Lower lobe of right lung (tissue), 2 donors: ENCODE measurements at places on chromosomes 12 and 14.
A peak's percentile ranks its signal among the peaks of the same experiment; 100 is the strongest.

GRCh38 chr14:74863274-74863673 lies 12.7 kb downstream of the PROX2 start:
- DNase-seq, result peak; percentile 81

GRCh38 chr12:41956353-41956752 lies 188.3 kb downstream of the GXYLT1 start:
- no peak for DNase-seq

DNA sequence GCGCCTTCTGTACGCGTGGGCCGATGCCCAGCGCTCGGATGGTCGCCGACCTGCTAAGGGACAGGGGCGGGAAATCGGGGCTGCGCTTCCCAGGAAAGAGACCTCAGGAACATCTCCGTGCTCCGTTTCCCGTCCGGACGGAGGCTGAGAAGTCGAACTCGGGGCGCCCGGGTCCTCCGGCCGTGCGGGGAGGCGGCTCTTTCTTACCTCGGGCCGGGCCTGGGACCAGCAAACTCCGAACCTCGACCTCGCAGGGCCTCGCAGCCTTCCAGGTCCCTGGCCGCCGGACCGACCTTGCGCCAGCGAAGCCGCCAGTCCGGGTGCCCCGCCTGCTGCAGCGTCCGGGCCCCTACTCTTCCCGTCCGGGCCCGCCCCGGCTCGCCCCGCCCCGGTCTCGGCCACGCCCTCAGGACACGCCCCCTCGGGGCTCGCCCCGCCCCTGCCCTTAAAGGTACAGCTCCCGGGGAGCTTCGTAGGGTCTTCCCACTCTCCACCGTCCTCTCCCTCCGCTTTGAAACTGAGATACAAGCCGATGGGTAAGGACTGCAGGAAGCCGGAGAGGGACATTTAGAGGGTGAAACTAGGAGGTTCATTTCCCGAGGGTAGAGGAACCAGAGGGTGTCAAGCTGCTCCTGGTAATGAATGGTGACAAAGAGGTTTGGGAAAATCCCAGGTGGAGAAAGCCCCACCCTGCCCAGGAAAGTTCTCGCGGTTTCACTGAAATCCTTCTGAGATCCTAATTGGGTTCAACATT lies at the start of gene SLC8B1:
Gene SLC8B1, minus strand, starts transcription at position 324 of the 754 bp plus-strand sequence. CDS start 2,231 bp downstream, outside the sequence.
- DNase-seq, result peak; percentile 93

DNA sequence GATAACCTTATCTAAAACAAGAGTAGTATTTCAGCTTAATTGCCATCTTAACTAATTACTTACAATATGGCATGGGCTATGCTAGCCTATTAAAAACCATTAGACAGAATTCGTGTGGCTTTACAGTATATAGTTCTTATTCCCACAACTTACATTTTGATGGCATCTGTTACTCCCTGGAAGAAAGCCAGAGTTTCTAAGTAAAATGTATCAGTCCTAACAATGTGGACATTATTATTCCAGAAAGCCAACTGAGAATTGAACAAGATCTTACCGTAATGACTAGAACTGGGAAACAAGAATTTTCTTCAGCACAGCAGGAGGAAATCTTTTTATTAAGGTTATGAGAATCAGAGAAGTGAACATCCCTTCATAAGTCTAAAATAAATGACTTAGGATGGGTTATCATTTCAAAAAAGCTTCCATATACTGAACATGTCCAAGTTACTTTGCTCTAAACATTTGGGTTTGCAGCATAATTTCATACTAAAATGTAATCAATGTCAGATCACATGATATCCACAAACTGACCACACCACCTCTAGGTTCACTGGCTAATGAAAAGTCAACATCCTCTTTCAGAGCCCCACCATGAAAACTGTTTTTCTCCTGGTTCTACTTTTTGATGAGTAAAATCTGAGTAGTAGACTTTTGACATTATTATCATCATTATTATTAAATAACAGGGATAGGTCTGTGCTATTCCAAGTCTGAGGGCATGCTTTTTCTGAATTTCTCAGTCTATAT lies 179.7 kb downstream of the SSPN start:
- DNase-seq, result no peak

DNA sequence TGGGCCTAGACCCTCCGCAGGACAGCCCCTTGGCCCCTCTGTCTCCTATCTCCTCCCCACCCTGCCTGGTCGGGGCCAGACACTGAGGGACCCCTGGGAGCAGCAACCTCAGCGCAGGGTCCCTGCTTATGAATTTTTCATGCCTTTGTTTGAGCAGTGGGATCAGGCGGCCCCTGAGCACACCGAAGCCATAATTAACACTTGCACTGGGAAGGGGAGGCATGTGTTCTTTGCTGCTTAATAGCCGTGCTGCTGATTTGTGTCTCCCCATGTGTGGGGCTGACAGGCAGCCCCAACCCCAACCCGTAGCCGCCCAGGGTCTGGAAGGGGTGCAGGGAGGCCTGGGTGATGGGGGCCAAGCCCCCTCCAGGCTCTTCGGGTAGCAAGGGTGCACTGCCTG lies 52.7 kb downstream of the FBRSL1 start:
- no peak for DNase-seq

DNA sequence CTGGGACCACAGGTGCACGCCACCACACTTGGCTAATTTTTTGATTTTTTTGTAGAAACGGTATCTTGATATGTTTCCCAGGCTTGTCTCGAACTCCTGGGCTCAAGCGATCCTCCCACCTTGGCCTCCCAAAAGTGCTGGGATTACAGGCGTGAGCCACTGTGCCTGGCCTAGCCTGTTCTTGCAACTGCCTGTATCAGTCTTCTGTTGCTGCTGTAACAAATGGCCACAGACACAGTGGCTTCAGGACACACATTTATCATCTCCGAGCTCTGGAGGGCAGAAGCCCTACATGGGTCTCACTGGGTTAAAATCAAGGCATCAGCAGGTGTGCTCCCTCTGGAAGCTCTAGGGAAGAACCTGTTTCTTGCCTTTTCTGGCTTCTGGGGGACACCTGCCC lies 79.9 kb upstream of the NCOR2 start:
- no peak for DNase-seq

DNA sequence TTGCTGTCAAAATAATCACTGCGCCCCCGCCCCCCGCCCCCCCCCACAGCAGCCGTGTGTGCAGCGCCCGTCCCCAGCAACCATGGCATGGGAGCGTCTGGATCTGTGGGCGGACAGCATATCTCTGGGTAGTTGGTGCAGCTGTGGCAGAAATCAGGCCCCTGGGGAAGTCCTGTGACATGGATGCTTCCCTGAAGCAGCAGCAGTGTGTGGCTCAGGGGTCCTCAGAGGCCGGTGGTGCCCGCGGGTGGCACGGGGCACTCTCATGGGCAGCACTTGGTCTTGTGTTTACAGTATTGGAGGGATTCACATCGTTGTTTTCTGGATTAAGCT lies 19.2 kb downstream of the XRCC3 start:
- peak; percentile 26 for DNase-seq

DNA sequence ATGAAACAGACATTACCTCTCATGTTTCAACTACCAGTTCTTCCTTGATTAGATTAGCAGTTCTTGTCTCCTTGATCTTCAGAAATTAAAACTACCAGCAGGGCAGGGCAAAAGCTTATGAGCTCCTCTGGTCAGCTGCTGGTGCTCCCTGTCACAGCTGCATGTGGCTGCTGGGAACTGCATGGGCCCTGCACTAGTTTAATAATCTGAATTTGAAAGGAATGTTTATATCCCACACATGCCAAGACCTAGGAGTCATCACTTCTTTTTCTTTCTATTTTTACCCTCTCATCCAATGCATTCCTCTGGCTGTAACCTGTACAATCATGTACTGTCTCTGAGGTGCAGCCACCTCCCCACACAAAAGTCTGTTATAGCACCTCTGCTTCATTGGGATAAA lies 73.9 kb downstream of the ARMH4 start:
- no peak for DNase-seq

DNA sequence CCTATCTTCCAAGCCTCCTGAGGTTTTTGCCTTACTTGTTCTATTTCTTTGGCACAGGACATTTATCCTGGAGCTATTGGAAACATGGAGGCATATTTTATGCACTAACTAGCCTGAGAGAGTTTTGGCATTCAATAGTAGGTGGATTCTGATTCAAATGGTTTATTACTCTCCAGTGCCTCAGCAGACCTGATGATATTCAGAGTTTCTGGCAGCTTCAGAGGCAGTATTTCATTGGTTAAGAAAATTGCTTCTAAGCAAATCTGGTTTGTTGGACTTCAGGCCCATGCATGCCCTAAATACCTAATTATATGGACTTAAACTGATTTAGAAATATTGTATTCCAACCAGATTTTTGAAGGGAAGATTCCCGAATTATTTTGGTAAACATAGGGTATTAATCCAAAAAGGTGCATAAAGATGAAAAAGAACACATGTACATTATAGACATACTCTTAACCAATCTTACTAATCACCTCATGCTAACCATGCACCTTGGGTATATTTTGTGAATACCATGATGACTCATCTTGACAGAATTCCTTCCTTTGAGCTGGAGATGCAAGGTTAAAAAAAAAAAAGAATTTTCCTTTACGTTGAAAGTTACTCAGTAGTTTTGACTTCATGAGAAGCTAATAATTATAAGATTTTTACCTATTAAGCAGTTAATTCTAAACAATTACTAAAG lies 44.3 kb upstream of the KTN1 start:
- DNase-seq, result no peak

DNA sequence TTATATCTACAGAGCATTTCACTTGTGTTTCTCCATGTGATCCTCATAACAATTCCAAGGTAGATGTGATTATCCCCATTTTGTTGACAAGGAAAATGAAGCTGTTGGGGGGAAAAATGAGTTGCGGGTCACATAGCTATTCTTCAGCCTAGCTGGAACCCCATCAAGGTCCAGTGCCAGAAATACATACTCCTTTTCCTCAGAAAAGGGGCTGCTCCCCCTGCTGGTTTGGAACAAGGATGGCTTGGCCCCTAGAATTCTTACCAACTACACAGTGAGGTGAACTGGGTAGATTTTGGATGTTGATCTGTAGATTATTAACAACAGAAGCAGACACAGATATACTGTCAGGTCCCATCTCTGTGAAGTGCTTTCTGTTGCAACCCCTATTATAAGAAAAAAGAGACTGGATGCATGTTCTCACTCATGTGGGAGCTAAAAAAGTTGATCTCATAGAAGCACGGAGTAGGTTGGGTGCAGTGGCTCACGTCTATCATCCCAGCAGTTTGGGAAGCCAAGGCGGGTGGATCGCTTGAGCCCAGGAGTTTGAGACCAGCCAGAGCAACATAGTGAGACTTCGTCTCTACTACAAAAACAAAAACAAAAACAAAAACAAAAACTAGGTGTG lies 8.9 kb downstream of the IKZF4 start:
- no peak for DNase-seq

DNA sequence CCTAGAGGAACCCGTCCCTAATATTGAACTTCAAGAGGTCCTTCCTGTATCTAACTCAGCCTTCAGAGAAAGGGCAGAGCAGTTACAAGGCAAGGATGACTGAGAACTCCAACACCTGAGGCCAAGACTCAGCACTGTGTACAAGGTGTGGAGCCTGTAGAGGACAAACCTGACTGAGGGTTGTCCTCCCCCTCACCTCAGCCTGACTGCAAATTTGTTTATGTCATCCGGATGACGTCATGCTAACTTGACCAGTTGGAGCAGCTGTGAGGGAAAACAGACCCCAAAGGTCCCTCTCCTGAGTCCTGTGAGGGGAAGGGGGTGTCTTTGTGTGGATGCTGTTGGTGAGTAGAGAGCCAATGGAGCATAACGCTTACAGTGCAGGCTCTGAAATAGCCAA lies 4.3 kb downstream of the CRACR2A start:
- no peak for DNase-seq

DNA sequence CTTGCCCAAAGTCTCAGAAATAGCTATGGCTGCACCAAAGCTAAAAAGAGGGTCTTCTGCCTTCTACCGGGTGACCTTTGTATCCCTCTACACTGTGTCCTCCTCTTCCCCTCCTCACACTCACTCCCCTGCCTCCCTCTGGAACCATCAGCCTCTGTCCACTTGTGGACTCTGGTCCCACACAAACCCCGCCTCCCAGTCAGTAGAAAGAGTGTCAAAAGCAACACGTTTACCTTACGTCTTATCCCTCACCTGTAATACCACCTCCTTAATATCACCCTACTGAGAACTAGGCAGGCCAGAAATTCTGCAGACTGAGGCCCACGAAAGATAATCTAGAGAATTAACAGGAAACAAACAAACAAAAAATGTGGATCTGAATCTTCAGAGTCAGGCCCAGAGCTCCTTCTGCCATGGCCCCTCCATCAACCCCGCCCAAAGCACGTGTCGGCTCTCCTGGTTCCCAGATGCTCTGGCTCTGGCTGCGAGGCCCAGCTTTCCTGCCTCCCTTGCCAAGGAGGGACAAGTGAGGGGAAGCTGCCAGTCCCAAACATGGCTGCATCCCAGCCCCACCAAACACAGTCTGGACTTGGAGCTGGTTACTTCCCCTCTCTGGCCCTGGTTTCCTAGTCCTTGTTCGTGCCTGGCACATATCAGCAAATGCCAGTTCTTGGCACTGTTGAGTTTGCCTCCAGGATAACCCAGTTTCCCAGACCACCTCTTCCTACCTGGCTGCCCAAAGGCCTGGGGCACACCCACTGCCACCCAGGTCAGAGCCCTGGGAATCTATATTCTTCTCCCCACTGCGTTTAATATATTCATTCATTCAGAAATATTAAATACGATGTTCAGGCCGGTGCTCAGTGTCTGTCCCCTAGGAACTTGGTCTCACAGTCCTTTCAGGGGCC lies 2.7 kb downstream of the ACTN1 start:
- DNase-seq, result no peak

GRCh38 chr12:25710128-25710527 lies 157.0 kb upstream of the LMNTD1 start:
- DNase-seq, result no peak

GRCh38 chr12:63770375-63770774 lies 9.3 kb upstream of the RXYLT1 start:
- DNase-seq, result no peak

DNA sequence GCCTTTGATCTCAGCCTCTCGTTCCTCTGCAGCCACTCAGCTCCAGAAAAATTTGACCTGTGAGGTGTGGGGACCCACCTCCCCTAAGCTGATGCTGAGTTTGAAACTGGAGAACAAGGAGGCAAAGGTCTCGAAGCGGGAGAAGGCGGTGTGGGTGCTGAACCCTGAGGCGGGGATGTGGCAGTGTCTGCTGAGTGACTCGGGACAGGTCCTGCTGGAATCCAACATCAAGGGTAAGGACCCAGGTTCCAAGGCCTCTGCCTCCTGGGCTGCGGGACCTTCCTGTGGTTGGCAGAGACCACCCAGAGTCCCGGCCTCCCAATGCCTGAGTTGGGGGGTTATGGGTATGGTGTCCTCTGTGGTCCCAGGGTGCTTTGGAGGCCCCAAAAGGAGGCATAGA lies 4.5 kb upstream of the GPR162 start:
- DNase-seq, result no peak

GRCh38 chr12:72031066-72031465 lies 92.4 kb downstream of the TPH2 start:
- no peak for DNase-seq

- DNase-seq, result no peak
Measured at GRCh38 chr14:23929136-23929535, 24.4 kb upstream of the DHRS4 start.

DNA sequence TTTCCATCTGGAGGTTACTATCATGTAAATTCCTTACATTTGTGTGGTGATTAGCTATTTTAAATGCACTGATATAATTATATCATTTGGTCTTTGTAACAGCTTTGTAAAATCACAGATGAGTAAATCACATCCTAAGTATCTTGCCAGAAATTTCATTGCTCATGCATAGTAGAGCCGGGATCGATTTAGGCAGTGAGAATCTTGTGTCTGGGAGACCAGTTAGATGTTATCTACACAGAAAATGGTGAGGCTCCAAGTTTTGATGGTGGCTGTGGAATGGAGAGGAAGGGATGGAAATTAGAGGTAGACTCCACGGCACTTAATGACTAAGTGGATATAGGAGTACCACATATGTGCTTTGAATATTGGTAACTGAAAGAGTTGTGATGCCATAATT lies 156.3 kb downstream of the MSRB3 start:
- DNase-seq, result no peak
